Keratinocyte (primary cell): ENCODE measurements at places on chromosomes 16 and 17.
A peak's percentile ranks its signal among the peaks of the same experiment; 100 is the strongest.

- H3K27me3 ChIP-seq: no peaks in the 10 kb centered on the region
- peak overlapping the region; percentile 9 for H3K4me3 ChIP-seq
- no peaks in the 10 kb centered on the region for H3K36me3 ChIP-seq
- no peak for DNase-seq
Observed at GRCh38 chr16:10946308-10946707, 1.9 kb downstream of the CLEC16A start.

DNA sequence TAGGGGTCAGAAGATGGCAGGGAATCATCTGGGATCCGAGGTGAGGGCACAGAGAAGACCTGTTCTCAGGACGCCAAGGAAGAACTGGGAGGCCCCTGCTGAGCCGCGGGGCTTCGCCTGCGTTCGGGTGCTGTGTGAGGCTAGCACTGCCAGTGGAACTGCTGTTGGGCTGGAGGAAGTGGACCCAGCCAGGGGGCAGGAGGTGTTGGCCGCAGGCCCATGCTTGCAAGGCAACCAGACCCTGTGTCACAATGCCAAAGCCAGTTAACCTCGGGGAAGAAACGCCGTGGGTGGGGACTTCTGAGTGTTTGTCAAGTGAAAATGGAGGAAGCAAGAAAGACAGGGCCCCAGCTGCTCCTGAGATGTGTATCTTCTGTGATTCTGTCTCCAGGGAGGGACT lies 185.5 kb downstream of the LGALS9B start:
- no peak overlapping the region for H3K27ac ChIP-seq
- H3K4me3 ChIP-seq: no peak overlapping the region
- no peaks in the 10 kb centered on the region for H3K27me3 ChIP-seq
- no peak for DNase-seq
- H3K4me1 ChIP-seq: no peaks in the 10 kb centered on the region

DNA sequence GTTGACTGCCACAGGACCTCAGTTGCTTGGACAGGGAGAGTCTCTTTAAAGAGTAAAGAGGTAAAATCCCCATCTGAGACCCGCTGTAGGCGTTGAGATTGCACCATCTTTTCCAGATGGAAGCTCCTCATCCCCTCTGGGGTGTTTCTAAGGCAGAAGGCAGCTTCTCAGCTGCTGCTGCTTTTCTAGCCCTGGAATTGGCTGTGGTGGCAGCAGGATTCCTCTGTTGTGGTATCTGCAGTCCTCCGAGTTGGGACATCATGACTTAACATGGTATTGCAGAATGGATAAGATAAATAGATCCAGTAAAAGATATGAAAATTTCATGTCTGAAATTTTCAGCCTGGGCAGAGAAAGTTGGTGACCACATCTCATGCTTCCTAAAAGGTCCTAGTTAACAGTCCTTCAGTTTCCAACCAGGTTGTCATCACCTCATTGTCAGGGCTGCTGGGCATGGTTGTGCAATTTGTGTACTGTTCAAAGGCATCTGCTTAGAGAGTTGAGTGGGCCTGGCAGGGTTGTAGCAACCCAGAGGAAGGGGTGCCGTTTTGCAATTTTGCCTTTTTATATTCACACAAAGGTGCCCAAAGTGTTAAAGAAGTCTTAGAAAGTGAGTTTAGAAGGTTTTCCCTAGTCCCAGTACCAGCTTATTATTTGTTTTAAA lies 150.4 kb downstream of the SPECC1 start:
- H3K36me3 ChIP-seq: peaks cover 2% of the 10 kb centered on the region
- no peaks in the 10 kb centered on the region for H3K27me3 ChIP-seq
- DNase-seq: no peak
- H3K27ac ChIP-seq: no peak overlapping the region
- peaks cover 6% of the 10 kb centered on the region for H3K4me1 ChIP-seq

DNA sequence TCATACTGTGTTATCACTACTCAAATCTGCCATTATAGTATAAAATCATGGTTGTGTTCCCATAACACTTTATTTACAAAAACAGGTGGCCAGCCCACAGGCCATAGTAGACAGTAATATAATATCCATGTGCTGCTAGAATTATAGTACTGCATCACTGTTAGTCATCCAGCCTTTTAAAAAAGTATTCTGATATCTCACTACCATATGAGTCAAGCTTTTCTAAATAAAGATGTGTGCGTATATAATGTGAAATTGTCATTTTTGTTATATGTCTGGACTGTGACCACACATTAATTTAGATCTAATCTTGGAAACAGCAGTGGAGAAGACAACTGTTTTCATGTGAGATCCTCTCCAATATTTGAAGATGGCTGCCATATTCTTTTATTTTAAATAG lies 1049.1 kb upstream of the GOT2 start:
- no peak overlapping the region for H3K27ac ChIP-seq
- H3K4me3 ChIP-seq: no peak overlapping the region
- no peaks in the 10 kb centered on the region for H3K36me3 ChIP-seq
- H3K27me3 ChIP-seq: no peaks in the 10 kb centered on the region
- no peak for DNase-seq

DNA sequence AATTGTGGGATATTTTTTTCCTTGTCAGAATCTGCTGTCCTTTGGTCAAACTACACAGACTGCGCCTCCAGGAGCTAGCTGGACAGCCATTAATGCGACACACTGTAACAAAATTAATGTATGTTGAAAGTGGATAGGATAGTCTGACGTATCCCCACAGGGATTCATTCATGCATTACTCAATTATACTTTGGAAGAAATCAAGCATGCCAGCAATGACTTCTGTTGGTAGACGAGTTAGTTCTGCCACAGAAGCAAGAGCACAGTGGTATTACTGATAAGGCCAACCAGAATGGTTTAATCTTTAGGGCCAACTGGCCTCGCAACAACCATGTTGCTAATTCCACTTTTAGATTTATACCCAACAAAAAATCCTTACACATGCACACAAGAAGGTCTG lies 106.4 kb upstream of the TOB1 start:
- no peak overlapping the region for H3K4me3 ChIP-seq
- DNase-seq: no peak
- H3K27me3 ChIP-seq: no peaks in the 10 kb centered on the region
- no peaks in the 10 kb centered on the region for H3K4me1 ChIP-seq
- peaks cover 3% of the 10 kb centered on the region for H3K36me3 ChIP-seq

- DNase-seq: no peak
- H3K4me3 ChIP-seq: no peak overlapping the region
- H3K27me3 ChIP-seq: no peaks in the 10 kb centered on the region
- H3K27ac ChIP-seq: no peak overlapping the region
Observed at GRCh38 chr16:67673712-67674580, 7.3 kb downstream of the C16orf86 start.

DNA sequence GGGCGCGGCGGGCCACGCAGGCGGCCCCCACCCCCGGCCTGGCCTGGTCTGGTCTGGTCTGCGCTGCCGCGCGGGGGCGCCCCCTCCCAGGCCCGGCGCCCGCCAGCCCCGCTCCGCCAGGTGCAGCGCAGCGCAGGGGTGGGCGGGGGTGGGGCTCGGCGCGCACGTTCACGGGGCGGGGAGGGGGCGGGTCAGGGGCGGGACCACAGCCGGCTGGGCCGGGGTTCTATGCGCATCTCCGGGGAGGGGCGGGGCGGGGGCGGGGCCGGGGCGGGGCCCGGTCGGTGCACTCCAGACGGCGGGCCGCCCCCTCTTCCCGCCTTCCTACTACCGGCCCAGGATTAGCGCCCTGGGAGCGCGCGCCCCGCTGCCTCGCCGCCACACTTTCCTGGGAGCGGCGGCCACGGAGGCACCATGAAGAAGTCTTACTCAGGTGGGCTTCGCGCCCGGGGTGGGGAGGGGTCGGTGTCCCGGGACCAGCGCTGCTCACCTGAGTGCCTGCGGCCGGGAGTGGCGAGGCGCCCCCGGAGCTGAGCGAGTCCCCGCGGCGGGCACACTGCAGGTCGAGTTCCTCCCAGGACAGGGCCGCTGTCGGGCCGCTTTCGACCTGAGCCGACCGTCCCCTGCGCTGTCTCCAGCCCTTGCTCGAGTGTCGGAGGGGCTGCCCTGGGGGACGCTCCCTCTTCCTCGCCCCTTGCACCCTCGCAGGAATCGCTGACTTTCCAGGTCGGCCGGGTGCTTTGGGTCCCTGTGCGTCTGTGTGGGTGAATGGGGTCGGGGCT lies 140.5 kb downstream of the SEC14L1 start:
- H3K27me3 ChIP-seq: no peaks in the 10 kb centered on the region
- peak overlapping the region; percentile 91 for H3K4me3 ChIP-seq
- peak overlapping the region; percentile 93 for H3K27ac ChIP-seq
- H3K36me3 ChIP-seq: peaks cover 3% of the 10 kb centered on the region

DNA sequence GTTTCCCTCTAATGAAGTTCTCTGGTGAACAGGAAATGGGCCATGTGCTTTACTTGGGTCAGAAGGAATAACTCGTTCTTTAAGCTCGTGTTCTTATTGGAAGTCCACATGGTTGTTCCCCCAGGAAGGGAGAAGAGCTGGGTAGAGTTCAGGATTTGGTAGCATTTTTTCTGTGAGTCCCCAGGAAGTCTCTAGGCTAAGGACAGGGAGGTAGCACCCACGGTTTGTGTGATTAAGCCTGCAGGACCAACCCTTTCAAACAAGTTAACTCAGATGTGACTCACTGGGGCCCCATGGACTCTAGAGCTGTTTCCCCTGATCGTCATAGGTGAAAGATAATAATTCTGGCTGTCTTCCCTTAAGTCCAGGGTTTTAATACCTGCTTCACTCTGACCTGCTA lies 16.4 kb downstream of the SAP30BP start:
- H3K4me3 ChIP-seq: no peak overlapping the region
- peaks cover 22% of the 10 kb centered on the region for H3K36me3 ChIP-seq
- no peaks in the 10 kb centered on the region for H3K27me3 ChIP-seq
- peaks cover 86% of the 10 kb centered on the region for H3K4me1 ChIP-seq
- DNase-seq: no peak

GRCh38 chr16:1102921-1103635 lies 7.0 kb upstream of the C1QTNF8 start:
- H3K4me1 ChIP-seq: no peaks in the 10 kb centered on the region
- no peak overlapping the region for H3K27ac ChIP-seq
- DNase-seq: no peak
- H3K4me3 ChIP-seq: no peak overlapping the region
- peaks cover 56% of the 10 kb centered on the region for H3K27me3 ChIP-seq

GRCh38 chr16:47458331-47458730 lies 2.5 kb downstream of the ITFG1 start:
- peaks cover 24% of the 10 kb centered on the region for H3K4me1 ChIP-seq
- peaks cover 5% of the 10 kb centered on the region for H3K36me3 ChIP-seq
- DNase-seq: no peak
- H3K27me3 ChIP-seq: no peaks in the 10 kb centered on the region
- no peak overlapping the region for H3K27ac ChIP-seq
- no peak overlapping the region for H3K4me3 ChIP-seq

DNA sequence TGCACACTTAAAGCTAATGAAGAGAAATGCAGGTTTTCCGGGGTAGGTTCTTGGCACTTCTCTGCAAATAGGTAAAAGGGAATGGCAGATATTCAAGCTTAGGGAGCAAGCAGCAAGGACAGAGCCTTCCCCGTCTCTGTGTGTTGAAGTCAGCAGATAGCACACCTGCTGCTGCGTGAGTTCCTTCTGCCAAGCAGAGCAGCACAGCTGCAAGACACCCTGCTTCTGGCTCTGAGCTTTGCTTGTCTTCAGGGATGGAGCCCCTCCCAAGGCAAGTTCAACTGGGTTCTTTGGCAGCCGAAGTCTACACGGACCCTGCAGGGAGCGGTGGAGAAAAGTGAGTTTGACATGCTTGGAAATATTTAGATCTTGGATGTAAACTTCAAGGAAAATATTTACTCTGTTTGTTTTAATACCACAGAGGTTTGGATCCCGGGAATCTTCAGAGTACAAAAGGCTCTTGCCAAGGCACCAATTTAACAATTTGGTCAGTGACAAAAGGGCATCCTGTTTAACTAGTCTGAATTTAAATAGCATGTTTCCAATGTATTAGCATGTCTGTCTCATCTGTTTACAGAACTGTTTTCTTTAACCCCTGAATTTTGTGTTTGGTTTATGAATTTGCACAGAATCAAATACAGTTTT lies 113.4 kb upstream of the KCNJ16 start:
- H3K4me3 ChIP-seq: no peak overlapping the region
- H3K27ac ChIP-seq: no peak overlapping the region
- no peaks in the 10 kb centered on the region for H3K27me3 ChIP-seq
- no peaks in the 10 kb centered on the region for H3K36me3 ChIP-seq
- H3K4me1 ChIP-seq: no peaks in the 10 kb centered on the region

- H3K36me3 ChIP-seq: no peaks in the 10 kb centered on the region
- H3K27me3 ChIP-seq: no peaks in the 10 kb centered on the region
- H3K4me1 ChIP-seq: peaks cover 49% of the 10 kb centered on the region
- H3K4me3 ChIP-seq: no peak overlapping the region
- DNase-seq: no peak
Observed at GRCh38 chr17:41796121-41796895, 9.8 kb upstream of the JUP start.

GRCh38 chr17:30340801-30341356 lies 7.0 kb upstream of the TMIGD1 start:
- no peak overlapping the region for H3K27ac ChIP-seq
- no peak overlapping the region for H3K4me3 ChIP-seq
- H3K36me3 ChIP-seq: no peaks in the 10 kb centered on the region
- H3K4me1 ChIP-seq: peaks cover 13% of the 10 kb centered on the region
- H3K27me3 ChIP-seq: no peaks in the 10 kb centered on the region
- DNase-seq: no peak

DNA sequence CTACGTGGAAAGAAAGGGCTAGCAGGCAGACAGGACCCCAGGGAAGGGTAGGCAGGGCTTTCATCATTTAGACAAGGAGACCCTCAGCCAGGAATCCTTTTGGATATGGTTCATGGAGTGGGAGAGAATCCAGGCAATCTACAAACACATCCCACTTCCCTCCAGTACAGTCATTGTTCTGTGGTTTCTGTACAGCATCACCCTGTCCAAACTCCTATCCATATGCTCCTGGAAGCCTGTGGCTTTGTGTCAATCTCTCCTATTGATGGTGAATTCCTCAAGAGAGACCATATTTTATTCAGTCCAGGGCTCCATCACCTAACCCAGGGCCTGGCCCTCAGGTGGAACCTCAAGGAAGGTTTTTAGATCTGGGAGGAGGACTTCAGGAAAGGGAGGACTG lies 99.2 kb downstream of the SPACA3 start:
- H3K4me3 ChIP-seq: no peak overlapping the region
- no peaks in the 10 kb centered on the region for H3K36me3 ChIP-seq
- H3K4me1 ChIP-seq: peaks cover 19% of the 10 kb centered on the region
- peaks cover 6% of the 10 kb centered on the region for H3K27me3 ChIP-seq

- no peaks in the 10 kb centered on the region for H3K27me3 ChIP-seq
- peaks cover 13% of the 10 kb centered on the region for H3K4me1 ChIP-seq
- no peak for DNase-seq
- H3K4me3 ChIP-seq: no peak overlapping the region
- H3K27ac ChIP-seq: no peak overlapping the region
- H3K36me3 ChIP-seq: peaks cover 25% of the 10 kb centered on the region
Observed at GRCh38 chr16:58195771-58196170, 2.1 kb downstream of the CSNK2A2 start.

DNA sequence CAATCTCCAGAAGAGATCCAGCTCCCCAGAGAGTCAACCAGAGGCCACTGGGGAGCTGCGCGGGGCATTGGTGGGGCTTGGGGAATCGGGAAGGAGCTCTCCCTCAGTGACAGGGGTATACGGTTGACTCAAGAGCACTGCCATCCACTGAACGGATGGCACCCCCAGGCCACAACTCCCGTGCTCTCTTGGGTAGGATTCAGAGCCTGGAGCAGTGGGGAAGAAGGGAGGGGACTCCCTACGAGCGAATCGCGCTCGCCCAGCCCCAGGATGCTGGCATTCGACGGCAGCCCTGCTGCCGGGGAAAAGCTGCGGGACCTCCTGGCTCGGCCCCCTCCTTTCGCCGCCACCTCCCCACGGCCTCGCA lies 473 bp upstream of the TPPP3 start:
- no peaks in the 10 kb centered on the region for H3K36me3 ChIP-seq
- no peak overlapping the region for H3K27ac ChIP-seq
- DNase-seq: no peak
- H3K4me1 ChIP-seq: peaks cover 27% of the 10 kb centered on the region
